COR-L47 (cell line): ENCODE measurements at places on chromosomes 11 and 22.

GRCh38 chr11:119206511-119207414, 624 bp downstream of the CBL start:
- DNase-seq, result no peak

DNA sequence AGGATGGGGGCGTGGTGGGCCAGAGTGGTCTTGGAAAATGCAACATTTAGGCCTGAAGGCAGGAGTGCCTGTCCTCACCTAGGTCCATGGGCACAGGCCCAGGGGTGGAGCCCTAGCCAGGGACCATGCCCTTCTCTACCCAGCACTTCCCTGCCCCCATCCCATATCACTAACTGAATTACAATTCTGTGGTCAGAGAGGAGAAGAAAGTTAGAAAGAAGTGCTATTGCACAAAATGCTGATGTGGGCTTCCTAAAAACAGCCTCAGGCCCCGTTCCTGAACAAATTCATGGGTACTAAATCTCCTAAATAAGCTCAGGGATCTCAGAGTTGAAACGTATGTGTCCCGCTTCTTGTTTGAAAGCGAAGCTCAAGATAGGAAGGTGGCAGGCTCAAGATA, 3.5 kb upstream of the ASRGL1 start:
- no peak for DNase-seq

GRCh38 chr11:65549096-65549495, 9.1 kb downstream of the LTBP3 start:
- DNase-seq, result no peak

DNA sequence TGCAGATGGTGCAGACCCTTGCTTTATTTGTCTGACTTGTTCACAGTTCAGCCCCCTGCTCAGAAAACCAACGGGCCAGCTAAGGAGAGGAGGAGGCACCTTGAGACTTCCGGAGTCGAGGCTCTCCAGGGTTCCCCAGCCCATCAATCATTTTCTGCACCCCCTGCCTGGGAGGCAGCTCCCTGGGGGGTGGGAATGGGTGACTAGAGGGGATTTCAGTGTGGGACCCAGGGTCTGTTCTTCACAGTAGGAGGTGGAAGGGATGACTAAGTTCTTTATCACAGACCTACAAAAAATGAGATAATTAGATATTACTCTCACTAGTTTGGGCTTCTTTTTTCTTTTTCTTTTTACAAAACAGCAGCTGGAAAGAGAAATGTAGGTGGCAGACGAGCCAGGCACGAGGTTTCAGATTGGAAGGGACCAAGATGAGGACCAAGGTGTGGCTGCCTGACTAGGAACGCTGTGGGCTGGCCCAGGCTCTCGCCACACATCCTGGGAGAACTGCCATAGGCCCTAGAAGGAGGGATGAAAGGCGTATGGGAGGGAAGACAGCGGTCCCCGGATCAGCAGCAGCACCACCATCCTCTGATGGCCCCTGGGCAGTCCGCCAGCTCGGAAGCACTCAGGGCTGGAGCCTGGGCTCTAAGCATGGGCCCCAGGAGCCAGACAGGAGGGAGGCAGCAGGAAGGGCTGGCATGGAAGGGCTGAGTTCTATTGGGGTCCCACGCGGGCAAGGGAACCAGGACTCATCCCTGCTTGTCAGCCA, 14.2 kb downstream of the TXN2 start:
- DNase-seq, result no peak

GRCh38 chr11:12087075-12088004, 23.1 kb upstream of the MICAL2 start:
- no peak for DNase-seq

GRCh38 chr11:128311742-128312719, 275.3 kb downstream of the ETS1 start:
- DNase-seq, result no peak
